ENCODE measurements at places on chromosomes 3 and 15.

DNA sequence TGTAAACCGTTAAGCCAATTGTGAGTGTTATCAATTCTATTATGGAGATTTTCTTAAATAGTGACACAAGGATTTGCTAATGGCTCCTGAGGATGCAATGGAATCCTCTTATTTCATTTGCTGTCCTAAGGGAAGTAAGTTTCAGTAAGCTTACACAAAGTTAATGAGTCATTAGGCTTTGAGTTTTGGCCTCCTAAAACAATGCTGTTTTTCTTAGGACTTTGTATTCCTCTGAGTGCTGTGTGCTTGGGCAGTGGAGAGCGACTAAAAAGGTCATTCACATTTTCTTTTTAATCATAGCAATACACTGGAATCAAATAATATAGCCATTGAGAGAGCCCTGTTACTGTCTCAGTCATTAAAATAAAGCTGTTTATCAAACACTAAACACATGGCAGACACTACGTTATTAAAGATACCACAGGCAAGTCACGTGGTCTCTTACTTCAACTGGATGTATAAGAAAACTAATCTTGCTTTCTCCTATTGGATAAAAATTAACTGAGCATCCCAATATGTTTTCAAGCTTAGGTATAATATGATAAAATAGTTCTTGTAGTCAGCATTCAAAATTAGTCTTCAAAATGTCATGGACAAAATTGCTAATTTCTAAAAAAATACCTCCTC, 290.8 kb downstream of the NLGN1 start:
- no peak for DNase-seq

- DNase-seq: no peak
Measured at GRCh38 chr15:65399997-65400396, 22.2 kb upstream of the IGDCC3 start.

DNA sequence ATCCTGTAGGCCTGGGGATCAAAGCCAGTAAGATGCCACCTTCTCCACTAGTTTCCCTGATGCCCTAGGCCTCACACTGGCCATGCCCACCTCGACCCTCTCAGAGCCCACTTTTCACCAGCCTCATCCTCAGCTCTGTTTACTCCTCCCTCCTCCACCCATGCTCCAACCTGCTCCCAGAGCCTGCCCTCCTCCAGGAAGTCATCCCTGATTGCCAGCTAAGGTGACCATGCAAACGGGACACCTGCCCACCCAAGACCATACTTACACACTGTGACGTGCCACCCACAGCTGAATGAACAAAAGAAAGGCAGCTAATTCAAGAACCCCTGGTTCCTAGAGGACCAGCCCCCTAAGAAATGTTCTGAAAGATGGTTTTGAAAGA, 9.1 kb downstream of the PLCD1 start:
- DNase-seq: no peak

DNA sequence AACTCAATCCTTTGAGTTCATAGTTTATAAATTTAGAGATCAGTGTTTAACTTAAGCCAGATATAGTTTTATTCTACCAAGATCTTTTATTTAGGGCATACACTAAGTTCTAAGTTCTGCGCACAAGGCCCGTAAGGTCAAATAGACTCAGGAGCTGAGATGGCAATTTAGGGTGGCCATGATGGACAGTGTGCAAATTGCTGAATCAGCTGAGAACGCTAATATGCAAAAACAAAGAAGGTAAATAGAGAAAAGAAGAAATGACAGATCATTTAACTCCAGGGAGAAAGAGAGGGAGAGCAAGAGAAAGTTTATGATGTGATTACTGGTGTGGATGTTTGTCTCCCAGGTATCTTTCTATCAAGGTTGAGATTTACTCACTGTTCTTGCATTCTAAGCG, 678.5 kb downstream of the OTOL1 start:
- no peak for DNase-seq

GRCh38 chr15:40388941-40389823, 6.7 kb downstream of the KNSTRN start:
- no peak for DNase-seq

GRCh38 chr15:77557144-77557543, 75.6 kb downstream of the LINGO1 start:
- no peak for DNase-seq

- DNase-seq: no peak
Measured at GRCh38 chr3:146421819-146422759, 47.3 kb downstream of the PLSCR2 start.

DNA sequence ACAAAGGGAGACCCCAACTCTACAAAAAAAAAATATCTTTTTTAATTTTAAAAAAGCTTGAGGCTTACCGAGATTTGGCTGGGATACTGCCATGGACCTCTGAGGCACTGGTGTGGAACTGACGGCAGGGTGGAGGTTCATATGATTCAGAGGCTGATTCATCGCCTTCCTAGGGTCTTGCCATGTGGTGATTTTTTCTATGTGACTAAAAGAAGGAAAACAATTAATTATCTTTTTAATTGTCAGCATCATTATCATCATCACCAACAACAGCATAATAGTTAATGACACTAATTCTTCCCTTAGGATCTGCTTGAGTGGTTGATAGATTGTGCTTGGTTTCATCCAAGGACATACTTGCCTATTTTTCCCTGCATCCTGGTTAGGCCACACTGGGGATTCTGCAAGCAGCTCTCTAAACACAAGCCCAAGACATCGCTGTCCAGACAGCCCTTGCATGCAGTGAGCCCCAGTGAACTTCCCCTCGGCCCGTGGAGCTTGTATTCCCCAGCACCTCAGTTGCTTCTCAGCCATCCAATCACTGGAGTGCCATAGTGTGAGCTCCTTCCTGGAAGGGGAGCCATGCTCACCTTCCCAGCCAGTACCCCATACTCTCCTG, 84.9 kb downstream of the WWTR1 start:
- no peak for DNase-seq

DNA sequence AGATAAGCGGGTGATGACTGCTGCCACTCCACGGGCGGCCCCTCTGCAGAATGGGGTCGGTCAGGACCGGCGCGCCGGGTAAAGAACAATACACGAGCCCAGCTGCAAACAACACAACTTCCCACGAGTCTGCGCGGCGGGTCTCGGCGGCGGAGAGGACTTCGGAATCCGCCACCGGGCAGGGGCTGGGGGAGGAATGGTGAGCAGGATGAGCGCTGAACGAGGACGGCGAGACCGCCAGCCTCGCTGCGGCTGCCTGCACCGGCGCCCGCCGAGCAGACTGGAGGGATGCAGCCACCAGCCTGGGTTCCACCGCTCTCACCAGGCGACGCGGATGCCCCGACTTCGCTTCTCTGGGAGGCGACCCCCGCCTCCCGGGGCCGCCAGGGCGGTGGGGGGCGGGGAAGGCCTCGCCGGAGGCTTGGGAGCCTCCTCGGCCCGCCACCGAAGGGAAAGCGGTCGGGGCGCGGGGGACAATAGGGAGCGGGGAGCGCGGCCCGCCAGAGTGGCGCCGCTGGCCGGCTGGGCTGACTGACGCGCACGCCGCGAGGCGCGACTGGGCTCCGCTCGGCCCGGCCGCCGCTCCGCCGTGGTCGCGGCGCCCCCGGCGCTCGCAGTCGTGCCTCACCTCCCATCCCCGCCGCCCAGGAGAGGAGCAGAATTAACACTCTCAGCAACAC, 515 bp downstream of the ADAM10 start:
- no peak for DNase-seq

- no peak for DNase-seq
Measured at GRCh38 chr3:37338500-37338899, 164.1 kb upstream of the LRRFIP2 start.

DNA sequence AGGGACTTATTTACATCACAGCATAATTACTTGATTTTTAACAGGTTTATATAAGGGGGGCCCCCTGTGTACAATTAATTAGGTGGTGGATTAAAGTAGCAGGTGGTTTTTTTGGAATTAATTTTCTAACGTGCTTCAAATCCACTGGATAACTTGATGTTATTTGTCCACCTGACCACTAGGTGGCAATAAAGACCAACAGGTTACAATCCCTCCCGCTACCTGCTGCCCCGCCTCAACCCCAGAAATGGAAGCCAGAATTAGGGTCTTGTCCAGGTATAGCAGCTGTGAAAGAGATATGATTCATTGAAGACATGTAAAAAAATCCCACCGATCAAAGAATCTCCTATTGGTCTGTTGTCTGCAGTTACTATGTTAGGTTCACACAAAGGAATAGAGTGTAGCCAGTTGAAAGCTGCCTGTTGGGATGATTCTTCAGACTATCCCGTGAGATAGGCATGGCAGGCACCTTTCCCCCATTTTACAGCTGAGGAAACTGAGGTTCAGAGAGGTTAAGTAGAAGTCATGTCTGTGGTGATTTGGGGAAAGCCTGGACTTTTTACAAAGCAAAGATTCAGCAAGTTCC, 44.0 kb downstream of the MFSD1 start:
- DNase-seq: no peak

- no peak for DNase-seq
Measured at GRCh38 chr15:87362531-87362930, 894.0 kb downstream of the NTRK3 start.

DNA sequence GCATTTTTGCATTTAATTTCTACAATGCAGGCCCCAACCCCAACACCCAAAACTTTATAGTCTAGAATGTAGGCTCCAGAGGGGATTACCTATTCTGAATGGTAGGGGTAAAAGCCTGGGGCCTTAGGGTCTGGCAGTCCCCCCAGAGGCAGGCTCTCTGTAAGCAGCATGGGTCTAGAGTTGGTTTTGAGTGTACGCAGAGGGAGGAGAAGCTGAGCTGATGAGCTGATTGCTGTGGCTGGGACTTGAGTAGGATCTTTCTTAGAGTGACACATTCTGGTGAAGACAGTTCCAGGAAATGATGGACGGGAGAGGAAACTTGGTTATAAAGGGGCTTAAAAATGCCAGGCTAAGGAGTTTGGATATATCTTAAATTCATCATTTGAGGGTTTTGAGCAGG, 2.1 kb downstream of the LPP start:
- no peak for DNase-seq

GRCh38 chr3:41572092-41572491, 372.8 kb downstream of the CTNNB1 start:
- no peak for DNase-seq

GRCh38 chr3:52469001-52469400, 13.6 kb downstream of the NISCH start:
- no peak for DNase-seq
